Stimulated activated CD8-positive, alpha-beta memory T cell treated with anti-CD3 and anti-CD28 coated beads, Interleukin-2, amount 100 ng/mL, for 1 hour (primary cell): ENCODE measurements at places on chromosomes 12 and 14.

- no peak for DNase-seq
Observed at GRCh38 chr12:22677781-22678574, 53.0 kb downstream of the ETNK1 start.

- DNase-seq: no peak
Observed at GRCh38 chr14:21107283-21107800, 6.5 kb downstream of the TMEM253 start.

- no peak for DNase-seq
Observed at GRCh38 chr14:104689881-104690711, 678 bp downstream of the INF2 start.

GRCh38 chr14:77498984-77499527 lies 440 bp upstream of the ISM2 start:
- DNase-seq: no peak

- DNase-seq: no peak
Observed at GRCh38 chr14:86646125-86646524, 1116.2 kb downstream of the FLRT2 start.

- DNase-seq: no peak
Observed at GRCh38 chr12:60148831-60149230, 553.0 kb downstream of the SLC16A7 start.

GRCh38 chr14:50353126-50353525 lies 41.0 kb downstream of the DMAC2L start:
- no peak for DNase-seq

DNA sequence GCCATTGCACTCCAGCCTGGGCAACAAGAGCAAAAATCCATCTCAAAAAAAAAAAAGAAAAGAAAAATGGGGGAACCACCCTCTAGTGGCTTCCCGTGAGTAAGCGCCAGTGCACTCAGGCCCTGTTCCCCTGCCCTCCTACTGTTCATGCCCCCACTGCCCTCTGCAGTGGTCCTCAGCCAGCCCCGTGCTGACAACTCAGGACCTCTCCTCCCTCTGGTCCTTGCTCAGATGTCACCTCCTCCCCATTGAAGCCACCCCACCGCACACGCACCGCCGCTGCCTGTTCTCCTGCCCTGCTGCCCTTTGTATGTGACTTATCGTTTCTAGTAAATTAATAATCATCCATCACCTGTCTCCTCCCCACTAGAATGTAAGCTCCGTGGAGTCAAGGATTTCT lies 58.8 kb upstream of the DYNC1H1 start:
- DNase-seq: no peak

GRCh38 chr12:121673013-121673511 lies 3.6 kb upstream of the MORN3 start:
- no peak for DNase-seq

DNA sequence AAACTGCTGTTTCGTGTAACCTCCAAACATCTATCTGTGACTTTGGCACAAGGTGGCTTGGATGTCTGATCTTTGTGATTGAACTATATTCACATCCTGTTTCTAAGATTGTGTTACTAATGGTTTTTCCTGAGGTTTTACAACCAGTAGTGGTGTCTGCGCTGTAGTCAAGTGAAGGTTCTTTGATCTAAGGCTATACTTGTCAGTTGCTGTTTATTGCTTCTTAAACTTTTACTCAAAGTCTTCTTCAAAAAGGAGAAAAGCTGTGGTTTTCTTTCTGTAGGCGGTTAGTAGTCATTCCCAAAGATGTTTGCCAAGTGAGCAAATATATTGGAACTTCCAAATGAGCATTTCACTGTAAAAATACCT lies 12.3 kb upstream of the CALM1 start:
- DNase-seq: no peak

- DNase-seq: no peak
Observed at GRCh38 chr12:92729773-92730305, 27.1 kb downstream of the PLEKHG7 start.

GRCh38 chr14:55638665-55639064 lies 58.7 kb downstream of the KTN1 start:
- no peak for DNase-seq

GRCh38 chr12:77366616-77367015 lies 301.2 kb upstream of the E2F7 start:
- no peak for DNase-seq

GRCh38 chr14:89344920-89345254 lies 72.1 kb downstream of the FOXN3 start:
- DNase-seq: no peak

DNA sequence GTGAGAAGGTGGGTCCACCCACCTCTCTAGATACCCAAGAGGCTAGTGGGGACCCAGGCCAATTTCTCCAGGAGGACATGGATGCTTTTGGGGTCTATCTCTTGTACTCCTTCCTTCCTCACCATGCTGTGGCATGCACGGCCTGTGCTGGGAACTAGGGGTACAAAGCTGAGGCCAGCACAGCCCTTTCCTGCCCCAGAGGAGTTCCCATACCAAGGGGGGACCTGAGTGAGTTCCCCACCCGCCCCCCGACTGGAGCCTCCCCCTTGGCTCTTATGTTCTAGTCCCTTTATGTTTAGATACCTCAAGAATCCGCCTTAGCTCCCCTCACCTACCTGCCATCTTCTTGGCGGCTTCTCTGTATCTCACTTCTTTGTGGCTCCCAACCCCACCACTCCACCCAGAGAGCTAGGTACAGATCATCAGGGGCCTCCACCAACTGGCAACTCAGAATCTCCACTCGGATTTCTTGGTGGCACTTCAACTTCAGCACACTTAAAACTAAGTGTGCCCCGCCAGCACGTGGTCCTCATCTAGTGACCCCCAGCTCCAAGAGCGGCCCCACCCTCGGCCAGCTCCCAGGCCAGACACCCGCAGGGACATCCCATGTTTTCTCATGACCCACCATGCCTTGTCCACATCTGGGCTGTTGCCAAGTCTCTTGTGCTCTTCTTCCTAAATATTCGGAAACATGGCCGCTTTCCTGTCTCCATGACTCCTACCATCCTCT lies 115.2 kb upstream of the RTL1 start:
- DNase-seq: no peak

- no peak for DNase-seq
Observed at GRCh38 chr12:66694666-66695613, 16.1 kb upstream of the GRIP1 start.

- DNase-seq: no peak
Observed at GRCh38 chr12:85572956-85573355, 263.3 kb downstream of the RASSF9 start.

DNA sequence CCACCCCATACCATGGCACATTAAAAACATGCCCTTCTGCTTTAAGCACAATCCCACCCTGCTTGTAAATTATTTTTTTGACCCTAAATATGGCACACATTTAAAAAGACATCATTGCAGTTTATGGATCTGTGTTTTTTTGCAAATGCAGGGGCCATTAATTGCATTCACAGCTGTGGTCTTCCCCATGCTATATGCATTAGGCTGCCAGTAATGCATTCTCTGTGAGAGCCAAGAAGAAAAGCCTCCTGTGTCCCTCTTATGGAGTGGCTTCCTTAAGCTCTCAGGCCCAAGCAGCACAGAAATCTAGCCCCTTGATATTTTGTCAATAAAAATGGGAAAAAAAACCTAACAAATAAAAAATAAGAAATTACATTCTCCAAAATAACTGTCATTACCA lies 20.4 kb upstream of the COCH start:
- DNase-seq: no peak

DNA sequence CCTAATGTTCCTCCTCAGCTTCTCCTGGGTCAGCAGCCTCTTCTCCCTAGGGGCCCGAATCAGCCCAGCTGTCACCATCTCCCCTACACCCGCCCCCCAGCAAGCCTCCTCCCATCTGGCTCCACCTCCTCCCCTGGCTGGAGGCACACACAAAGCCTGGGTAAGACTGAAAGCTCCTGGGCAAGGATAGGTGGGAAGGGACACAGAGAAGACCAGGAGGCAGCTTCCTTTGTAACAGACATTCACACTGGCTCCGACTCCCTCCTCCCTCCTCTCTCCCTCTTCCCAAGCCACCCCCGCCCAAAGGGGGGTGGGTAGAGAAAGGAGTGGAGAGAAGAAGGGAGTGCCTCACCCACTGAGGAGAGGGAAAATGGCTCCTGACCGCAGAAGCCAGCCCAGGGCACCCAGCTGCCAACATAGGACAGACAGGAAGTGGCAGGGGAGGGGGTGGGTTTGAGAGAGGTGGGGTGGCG lies 4.0 kb downstream of the CHD4 start:
- DNase-seq: peak; percentile 35

DNA sequence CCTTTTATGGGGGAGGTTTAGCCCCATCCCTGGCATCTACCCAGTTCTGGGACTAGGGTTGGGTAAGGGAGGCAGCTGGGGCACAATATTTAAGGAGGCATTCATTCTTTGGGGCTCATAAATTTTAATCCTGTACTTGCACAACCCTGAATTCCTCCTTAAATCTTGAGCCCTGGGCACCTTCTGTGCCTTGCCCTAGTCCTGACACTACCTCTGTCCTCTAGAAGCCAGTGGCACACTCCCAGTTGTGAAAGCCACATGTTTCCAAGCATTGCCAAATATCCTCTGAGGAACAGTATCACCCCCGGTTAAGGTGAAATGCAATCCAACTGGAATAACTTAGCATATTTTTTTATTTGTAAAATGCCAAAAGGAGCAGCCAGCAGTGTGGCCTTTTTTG lies 36.6 kb downstream of the SLC16A7 start:
- no peak for DNase-seq

DNA sequence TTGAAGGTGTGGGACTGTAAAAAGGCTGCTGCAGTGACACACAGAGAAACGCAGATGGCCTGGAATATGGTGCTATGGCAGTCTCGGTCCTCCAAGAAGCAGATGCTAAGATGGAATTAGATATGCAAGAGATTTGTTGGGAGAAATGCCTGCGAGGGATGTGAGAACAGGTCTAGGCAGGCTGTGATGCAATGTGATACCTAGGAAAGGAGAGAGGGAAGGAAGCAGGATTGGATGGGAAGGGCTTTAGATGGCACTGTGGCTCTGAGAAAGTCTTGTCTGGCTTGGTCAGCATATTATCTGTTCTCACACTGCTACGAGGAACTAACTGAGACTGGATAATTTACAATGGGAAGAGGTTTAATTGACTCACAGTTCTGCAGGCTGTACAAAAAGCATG lies 374.4 kb downstream of the BCAT1 start:
- no peak for DNase-seq

GRCh38 chr12:72230589-72230988 lies 41.6 kb upstream of the TRHDE start:
- no peak for DNase-seq

DNA sequence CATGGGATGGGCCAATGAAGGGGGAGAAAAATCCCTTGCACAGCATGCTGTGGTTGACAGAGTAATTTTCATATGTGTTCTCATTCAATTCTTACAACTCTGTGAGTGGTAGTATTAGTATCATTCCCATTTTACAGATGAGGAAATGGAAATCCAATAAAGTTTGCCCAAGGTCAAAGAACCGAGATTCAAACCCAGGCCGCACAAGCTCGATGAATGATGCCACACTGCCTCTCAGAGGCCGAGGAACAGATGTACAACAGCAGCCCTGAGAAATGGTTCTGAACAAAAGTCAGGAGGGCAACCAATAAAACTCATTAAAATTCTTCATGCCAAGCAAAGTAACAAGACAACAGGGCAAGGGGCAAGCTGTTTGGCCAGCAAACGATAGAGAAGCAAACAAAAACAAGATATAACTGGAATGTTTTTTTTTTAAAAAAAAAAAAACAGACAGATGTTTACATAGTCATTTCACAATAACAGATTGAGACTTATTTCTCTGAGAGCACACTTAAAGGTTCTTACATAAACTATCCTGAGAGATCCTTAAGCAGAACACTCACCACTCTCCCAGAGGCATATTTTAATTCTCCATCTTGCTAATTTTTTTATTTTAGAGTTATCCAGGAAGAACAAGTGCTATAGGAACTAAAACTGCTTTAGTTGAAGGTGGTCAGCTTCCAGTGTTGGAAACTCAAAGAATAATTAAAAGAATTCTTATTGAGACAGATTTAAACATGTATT lies 85.8 kb downstream of the EXOC5 start:
- DNase-seq: no peak

GRCh38 chr14:38696925-38697324 lies 406.1 kb downstream of the SEC23A start:
- no peak for DNase-seq

DNA sequence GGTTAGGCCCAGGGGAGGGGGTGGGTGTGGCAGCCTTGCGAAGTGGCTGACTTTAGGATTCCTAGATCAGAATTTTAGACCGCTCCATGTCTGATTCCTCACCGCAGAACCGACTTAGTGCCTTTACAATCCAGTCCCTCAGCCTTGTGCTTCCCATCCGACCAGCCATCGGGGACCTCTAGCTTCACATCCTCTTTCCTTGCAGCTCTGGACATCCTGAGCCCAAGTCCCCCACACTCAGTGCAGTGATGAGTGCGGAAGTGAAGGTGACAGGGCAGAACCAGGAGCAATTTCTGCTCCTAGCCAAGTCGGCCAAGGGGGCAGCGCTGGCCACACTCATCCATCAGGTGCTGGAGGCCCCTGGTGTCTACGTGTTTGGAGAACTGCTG lies 557 bp downstream of the COPS7A start:
- no peak for DNase-seq

DNA sequence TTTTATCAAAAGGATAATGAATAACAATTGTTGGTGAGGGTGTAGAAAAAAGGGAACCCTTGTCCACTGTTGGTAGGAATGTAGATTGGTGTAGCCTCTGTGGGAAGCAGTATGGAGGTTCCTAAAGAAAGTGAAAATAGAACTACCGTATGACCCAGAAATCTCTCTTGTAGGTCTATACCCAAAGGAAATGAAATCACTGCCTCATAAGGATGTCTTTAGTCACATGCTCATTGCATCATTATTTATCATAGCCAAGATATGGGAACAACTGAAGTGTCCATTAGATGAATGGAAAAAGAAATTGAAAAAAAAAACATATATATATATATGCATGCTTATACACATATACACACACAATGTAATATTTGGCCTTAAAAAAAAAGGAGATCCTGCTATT lies 158.8 kb upstream of the NPAS3 start:
- DNase-seq: no peak

- DNase-seq: no peak
Observed at GRCh38 chr14:104732355-104732804, 8.4 kb downstream of the ADSS1 start.

DNA sequence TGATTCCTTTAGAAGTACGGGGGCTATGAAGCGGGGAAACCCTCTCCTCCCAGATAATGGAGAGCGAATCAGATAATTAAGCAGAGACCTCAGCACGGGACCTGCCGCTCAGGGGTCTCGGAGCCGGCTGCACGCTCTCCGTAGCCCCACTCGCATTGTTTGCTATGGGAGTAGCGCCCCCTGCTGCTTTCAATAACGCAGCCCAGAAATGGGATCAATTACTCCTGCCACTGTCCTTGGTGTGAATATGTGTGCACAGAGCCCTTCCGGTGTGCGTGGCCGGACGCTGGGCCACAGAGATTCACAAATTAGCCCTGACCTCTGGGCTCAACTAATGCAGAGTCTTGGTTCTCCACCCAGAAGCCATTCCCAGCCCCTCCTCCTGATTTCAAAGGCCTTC lies 76.4 kb upstream of the TMEM132C start:
- DNase-seq: no peak

GRCh38 chr14:72741826-72742117 lies 152.1 kb downstream of the DPF3 start:
- DNase-seq: no peak
